ENCODE measurements at places on chromosomes 7 and 10. TPM values are rescaled to one million over a fixed set of nuclear protein-coding genes. Genes with fewer than 3 reads are reported as not detected.

OR2A1 gene
- polyA plus RNA-seq: not detected

PRRT4 gene
- 0.16 TPM for polyA plus RNA-seq

ADCYAP1R1 gene
- polyA plus RNA-seq: not detected

SPRN gene
- 0.16 TPM for polyA plus RNA-seq

NAT16 gene
- polyA plus RNA-seq: 0.12 TPM

MICU1 gene
- 44.0 TPM for polyA plus RNA-seq

HMX2 gene
- 0.07 TPM for polyA plus RNA-seq

TDRD1 gene
- not detected for polyA plus RNA-seq

RNLS gene
- 11.7 TPM for polyA plus RNA-seq

ABCA13 gene
- polyA plus RNA-seq: not detected

SERPINE1 gene
- 346 TPM for polyA plus RNA-seq

AKR1E2 gene
- 15.2 TPM for polyA plus RNA-seq

ADIRF gene
- polyA plus RNA-seq: not detected

All from A549 (cell line).